ENCODE measurements at places on chromosomes 16 and 17.

DNA sequence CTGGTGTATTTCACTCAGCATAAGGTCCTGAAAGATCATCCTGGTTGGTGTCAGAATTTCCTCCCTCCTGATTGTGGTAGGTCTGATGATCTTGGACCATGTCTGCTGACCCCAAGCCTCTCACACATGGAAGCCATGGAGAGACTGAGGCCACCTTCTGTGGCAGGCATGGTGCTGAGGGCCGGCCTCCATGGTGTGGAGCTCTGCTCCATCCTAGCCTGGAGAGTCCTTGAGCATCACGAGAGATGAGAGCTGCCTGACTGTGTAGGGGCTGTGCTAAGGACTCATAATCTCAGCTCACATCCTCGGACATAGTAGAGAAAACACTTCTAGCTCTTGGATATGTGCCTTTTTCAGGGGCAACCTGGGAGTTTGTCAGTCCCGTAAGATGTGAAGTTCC, 40.6 kb downstream of the MPRIP start:
- DNase-seq: no peak

DNA sequence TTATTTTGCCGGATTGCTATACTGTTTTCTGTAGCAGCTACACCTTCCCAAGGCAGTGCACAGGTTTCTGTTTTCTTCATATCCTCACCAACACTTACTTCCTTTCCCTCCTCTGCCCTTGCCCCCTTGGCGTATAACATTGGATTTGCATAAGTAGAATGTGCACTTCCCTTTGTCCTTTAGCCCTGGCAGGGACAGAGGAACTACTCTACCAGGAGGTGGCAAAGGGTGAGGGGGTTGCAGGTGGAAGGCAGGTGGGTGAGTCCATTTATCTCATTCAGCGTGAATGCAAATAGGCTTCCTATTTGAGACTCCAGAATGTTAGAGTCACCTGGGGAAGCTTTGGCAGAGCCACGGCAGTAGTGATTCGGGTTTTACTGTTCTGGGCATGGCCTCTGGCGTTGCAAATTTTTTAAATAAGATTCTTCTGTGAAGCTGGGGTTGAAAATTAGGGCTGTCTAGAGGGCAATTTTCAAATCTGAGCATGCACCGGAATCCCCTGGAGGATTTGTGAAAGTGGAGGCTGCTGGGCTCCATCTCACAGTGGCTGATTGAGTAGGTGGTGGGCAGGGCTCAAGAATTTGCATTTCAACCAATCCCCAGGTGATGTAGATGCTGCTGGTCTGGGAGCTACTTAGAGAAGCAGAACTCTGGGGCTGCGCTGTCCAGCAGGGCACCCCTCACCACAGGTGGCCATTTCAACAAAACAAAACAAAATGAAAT, 84.7 kb downstream of the PLCG2 start:
- DNase-seq: no peak

DNA sequence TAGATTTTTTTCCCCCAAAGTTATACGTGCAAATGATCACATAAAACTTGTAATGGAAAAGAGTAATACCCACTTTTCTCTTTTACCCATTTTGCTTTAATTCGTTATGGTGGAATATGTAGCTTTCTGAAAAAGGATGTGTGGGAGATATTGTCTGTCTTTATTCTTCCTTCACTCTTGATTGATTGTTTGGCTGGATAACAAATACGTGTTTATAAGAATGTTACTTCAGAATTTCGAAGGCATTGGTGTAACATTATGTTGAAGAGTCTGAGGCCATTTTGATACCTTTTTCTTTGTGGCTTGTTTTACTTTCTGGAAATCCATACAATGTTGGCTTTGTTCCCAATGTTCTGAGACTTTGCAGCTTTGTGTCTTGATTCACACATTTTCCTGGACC, 71.4 kb downstream of the BCAS3 start:
- DNase-seq: no peak

- no peak for DNase-seq
Measured at GRCh38 chr16:12257926-12258561, 281.5 kb downstream of the SNX29 start.

DNA sequence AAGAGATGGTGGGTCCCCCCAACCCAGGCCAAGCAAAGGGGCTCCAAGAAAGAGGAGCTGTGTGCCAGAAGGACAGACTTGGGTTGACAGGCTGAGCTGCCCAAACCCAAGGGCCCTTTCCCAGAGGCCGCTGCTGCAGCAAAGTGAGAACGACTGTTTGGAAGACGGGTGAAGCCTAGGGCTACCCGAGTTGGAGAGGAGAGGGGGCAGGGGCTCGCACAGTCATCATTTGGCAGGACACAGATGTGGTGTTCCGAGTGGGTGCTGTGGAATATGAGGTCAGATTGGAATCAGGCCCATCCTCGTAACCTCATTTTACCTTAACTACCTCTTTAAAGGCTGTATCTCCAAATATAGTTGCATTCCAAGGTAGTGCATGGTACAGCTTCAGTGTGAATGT, 5.3 kb upstream of the MFAP4 start:
- no peak for DNase-seq

Measured in fibroblast of the conjunctiva (primary cell).